Occipital lobe (tissue), 3 donors: ENCODE measurements at places on chromosomes 12 and 14. TPM values are rescaled to one million over a fixed set of nuclear protein-coding genes. Genes with fewer than 3 reads are reported as not detected.

The PRR4 gene
- 4.8 TPM for total RNA-seq

The OAS1 gene
- 2.5 TPM for total RNA-seq

The P2RX7 gene
- total RNA-seq, result 2.7 TPM

The GSC gene
- not detected for total RNA-seq

The TCL1B gene
- not detected for total RNA-seq

The MYF5 gene
- total RNA-seq, result not detected

The TMPRSS12 gene
- not detected for total RNA-seq

The CHFR gene
- 29.6 TPM for total RNA-seq

The KLHL33 gene
- total RNA-seq, result 0.31 TPM

The DPPA3 gene
- total RNA-seq, result not detected

The E2F7 gene
- total RNA-seq, result 1.4 TPM

The DAO gene
- not detected for total RNA-seq

The CLEC4D gene
- total RNA-seq, result not detected

The ACVRL1 gene
- 11.5 TPM for total RNA-seq

The LTBR gene
- total RNA-seq, result 1.9 TPM

The RNASE2 gene
- total RNA-seq, result not detected

The DEGS2 gene
- total RNA-seq, result 1.4 TPM

The TROAP gene
- total RNA-seq, result 1.2 TPM

The NOVA1 gene
- 58.3 TPM for total RNA-seq

The CRIP1 gene
- total RNA-seq, result 0.94 TPM

The TMEM253 gene
- not detected for total RNA-seq

The BMP4 gene
- 1.2 TPM for total RNA-seq

The OVCH1 gene
- 1.2 TPM for total RNA-seq

The TEX22 gene
- 0.31 TPM for total RNA-seq

The IL26 gene
- total RNA-seq, result not detected

The COX8C gene
- total RNA-seq, result not detected

The SAMD15 gene
- 8.1 TPM for total RNA-seq

The RBMS2 gene
- total RNA-seq, result 3.0 TPM

The RTL1 gene
- not detected for total RNA-seq

The LMNTD1 gene
- total RNA-seq, result 1.1 TPM

The DIO3 gene
- not detected for total RNA-seq

The PRB4 gene
- total RNA-seq, result not detected

The MCRS1 gene
- total RNA-seq, result 29.9 TPM

The CABP1 gene
- total RNA-seq, result 3.1 TPM

The CREBL2 gene
- total RNA-seq, result 48.0 TPM

The OR4E2 gene
- not detected for total RNA-seq

The NEUROD4 gene
- total RNA-seq, result 3.9 TPM

The ACSM4 gene
- total RNA-seq, result not detected
